ENCODE measurements at places on chromosomes 2 and 18. TPM values are rescaled to one million over a fixed set of nuclear protein-coding genes. Genes with fewer than 3 reads are reported as not detected.

GRCh38 chr2:137262594-137262993 is 497.2 kb downstream of the THSD7B start:
- no peak for DNase-seq

DNA sequence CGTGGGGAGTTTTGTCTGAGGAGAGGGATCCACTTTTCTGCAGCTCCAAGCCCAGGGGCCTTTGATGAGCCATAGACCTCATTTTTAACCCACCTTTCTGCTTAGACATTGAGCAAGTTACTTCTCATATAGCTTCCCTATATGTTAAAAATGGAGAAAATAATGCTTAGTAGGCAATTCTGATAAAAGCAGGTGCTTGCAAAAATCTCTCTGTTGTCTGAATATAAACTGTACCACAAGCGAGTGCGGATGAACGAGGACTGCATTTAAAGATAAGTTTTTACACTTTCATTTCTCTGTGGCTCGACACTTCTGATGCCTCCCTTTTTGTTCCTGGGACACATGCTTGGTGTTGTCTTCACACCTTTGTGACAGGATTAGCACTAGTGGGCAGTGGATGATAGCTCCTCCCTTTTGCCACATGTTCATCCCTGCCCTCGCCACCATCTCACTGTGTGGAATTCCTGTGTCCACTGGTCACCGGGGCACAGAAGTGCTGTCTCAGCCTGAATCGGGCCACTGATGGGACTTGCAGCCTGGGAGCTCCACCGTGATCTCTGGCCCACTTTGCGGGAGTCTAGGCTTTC is 1.6 kb downstream of the TYMS start:
- DNase-seq: no peak

GRCh38 chr2:25960920-25961319 is 21.4 kb downstream of the KIF3C start:
- no peak for DNase-seq

- DNase-seq: peak; percentile 0
Measured at GRCh38 chr18:903701-904100, 970 bp upstream of the ADCYAP1 start.

GRCh38 chr2:4561196-4561595 is 857.8 kb downstream of the DCDC2C start:
- no peak for DNase-seq

GRCh38 chr2:27582695-27583389 is at the start of gene ZNF512:
TSS of gene ZNF512 (plus strand) at chr2:27583042. CDS start at chr2:27583113, 71 bp downstream.
- peak; percentile 79 for DNase-seq

GRCh38 chr2:198973181-198973580 is 484.6 kb downstream of the SATB2 start:
- no peak for DNase-seq

DNA sequence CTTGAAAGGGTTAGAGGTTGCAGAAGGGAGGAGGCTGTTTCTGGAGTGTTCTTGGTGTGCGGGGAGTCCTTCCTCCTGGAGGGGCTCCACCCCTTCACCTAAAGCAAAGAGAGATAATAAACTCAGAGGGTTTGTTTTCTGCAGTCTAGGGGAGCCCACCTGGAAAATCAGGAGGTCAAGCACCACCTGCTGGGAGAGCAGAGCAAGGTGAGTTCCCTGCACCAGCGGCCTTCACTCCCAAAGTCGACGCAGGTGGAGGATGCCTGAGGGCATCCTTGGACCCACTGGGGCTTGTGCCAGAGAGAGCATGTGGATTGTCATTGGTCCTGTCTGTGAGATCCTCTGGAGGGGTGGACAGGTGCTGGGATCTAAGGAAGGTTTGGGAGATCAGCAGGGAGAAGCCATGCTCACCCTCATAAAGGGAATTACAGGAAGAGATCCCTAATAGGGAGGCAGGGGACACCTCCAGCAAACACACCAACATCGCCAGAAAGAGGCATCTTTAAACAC is 116.7 kb downstream of the KCNF1 start:
- no peak for DNase-seq

- no peak for DNase-seq
Measured at GRCh38 chr2:96985181-96985945, 1.0 kb downstream of the FAM178B start.

UGT1A4 gene
- polyA plus RNA-seq: not detected

ERFE gene
- 2.4 TPM for polyA plus RNA-seq

RAPGEF4 gene
- polyA plus RNA-seq: 0.63 TPM

Data from AG04450 (cell line).